ENCODE measurements at places on chromosomes 5 and 9.

DNA sequence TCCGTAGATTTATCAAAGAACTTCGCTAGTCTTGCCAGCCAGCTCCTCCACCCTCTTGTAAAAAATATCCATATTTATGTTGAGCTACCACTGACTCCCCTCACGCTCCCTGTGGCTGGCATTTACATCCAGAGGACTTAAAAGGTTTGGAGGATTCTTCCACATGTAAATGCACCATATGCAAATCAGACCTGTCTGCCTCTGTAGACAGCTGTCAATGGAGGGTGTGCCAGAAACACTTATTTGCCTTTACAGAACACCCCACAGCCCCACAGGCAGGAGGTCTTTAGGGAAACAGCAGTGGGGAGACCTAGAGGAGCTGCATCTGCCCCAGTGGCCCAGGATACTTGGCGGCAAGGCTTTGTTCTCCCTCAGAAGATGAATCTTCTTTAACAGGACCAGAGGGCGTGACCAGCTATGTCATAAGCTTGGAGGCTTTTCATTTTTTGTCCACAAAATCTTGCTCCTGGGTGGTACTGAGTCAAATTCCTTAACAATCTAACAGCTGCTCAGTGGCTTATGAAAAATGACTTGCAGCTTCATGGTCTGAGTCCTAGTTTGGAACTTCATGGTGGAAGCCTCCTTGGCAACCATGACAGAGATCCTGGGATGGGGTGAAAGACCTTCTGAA, 535.8 kb downstream of the EBF1 start:
- no peak for DNase-seq

DNA sequence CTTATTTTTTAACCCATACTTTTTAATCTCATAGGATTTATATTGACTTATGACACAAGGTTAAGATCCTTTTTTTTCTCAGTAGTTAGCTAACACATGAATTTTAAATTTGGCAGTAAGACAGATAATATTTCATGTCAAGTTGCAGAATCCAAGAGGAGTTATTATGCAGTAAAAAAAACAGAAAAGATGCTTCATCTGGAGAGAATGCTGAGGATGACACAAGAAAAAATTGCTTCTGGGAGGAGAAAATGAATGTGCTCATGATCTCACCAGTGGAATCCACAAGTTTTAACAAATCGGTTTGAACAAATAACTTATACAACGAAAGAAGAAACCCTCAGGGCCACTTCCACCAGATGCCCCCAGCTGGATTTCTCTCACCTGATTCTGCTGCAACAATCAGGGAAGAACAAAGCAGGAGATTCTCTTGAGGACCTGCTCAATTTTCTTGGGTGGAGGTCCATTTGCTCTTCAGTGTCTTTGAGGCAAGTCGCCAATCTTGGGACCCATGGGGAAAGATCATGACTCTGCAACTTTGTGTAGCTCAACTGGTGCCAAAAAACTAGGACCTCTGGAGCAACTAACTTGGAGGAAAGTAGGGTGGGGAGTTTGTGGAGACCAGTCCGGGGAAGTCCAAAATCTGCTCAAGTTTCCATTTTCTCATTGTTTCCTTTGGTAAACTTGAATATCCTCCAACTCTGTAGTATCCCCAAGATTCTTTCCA, 50.5 kb upstream of the TNFSF15 start:
- no peak for DNase-seq

GRCh38 chr9:117273612-117274011, 141.2 kb downstream of the ASTN2 start:
- no peak for DNase-seq

GRCh38 chr5:154117930-154118329, 72.6 kb upstream of the GALNT10 start:
- no peak for DNase-seq

DNA sequence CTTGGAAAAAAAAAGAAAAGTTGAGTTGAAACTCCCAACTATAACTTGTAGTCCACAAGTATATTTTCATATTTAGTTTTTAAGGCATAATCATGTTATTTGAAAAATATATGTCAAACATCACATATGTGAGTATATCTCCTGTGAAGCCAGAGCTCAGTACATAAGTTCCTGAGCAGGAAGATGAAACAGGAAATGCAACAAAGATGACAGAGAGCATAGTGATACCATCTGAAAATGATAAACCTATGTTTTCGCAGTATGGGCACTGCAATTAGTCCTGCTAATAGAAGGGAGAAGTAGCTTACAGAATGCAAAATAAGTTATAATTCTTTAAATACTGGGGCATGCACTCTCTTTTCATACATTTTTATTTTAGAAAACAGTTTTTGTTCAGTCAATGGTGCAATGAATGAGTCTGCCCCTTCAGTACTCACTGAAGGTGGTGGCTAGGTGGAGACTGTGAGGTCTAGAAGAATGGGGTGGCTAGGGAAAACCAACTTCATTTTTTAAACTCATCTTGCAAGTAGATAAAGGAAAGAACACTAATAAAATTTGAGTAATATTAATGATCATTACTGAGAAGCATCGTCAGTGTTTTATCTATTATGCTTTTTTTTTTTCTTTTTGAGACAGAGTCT, 54.1 kb upstream of the FYB1 start:
- DNase-seq: no peak

Data from DMS79 (cell line).